ENCODE measurements at places on chromosomes 5 and 9. TPM values are rescaled to one million over a fixed set of nuclear protein-coding genes. Genes with fewer than 3 reads are reported as not detected.

DNA sequence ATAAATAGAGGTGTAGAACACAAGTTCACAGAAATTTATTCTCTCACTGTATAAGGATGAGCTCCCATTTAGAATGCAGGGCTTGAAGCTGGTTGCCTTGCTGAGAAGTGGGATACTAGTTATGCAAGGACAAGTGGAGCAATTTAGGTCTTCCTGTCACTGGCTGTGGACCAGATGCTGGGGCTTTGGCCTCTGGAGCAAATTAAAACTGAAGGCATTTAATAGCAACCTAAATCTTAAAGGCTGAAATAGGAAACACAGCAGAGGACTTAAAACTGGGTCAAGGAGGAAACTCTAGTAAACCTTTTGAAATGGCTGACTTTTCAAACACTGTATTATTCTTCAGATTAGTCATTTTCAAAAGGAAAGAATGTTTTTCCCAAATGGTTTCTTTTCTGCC is 319.4 kb downstream of the RAB3C start:
- DNase-seq = no peak

- peak; percentile 15 for DNase-seq
Observed at GRCh38 chr5:367358-368130, 46.0 kb downstream of the AHRR start.

DNA sequence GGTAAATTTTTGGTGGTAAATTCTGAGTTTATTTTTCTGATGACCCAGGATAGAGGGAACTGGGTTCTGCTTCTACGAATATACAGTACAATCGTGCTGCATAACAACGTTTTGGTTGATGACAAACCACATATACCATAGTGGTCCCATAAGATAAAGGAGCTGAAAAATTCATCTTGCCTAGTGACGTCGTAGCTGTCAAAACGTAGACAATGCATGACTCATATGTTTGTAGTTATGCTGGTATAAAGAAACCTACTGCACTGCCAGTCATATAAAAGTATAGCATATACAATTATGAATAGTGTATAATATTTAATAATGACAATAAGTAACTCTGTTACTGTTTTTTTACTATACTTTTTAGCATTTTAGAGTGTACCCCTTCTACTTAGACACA is 244.0 kb downstream of the GAS1 start:
- peak; percentile 47 for DNase-seq

DNA sequence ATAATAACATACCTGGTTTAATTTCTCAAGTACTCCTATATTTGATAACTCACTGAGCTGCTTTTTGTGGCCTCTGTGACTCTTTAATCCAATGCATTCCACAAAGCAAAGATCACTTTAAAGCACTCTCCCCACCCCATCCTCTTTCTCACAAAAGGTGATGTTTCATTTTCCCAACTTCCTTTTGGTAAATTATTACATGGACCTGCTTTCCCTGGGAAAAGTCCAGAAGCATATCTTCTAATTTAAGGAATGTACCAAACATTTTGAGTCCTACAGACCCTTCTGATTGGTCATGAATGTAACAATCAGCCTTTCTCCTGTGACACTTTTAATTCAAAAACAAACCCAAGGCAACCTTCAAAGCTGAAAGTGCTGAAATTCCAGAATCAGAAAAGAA is 71.1 kb downstream of the MLLT3 start:
- no peak for DNase-seq

DNA sequence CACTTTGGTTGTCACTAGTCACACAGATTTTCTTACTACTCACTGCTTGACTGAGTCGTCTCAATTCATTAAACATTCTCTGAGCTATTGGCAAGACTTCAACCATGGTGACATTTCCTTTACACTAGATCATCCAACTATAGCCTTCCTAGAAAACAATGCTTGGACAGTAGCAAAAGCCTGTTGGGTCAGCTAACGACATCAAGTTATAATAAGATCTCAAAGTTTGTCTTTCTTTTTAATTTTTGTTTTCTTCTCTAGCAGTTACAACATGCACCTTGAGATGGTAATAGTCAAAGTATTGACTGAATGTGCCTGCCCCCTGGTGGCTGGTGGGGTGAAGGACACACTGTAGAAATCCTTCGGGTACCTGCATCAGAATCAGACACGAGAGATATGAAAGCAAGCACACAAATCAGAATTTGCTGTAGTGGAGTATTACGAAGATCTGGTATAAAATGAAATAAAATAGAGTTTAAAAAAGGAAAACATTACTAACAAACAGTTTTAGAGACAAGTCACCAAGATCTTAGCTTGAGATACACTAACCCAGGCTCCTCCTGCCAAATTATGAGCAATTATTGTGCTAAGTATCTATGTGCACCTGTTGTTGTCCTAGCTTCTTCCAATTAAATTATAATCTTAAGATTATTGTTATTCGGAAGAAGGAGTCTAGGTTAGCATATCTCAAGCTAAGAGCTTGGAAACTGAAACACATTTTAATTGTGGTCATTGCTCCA is 81.2 kb downstream of the ARL15 start:
- peak; percentile 20 for DNase-seq

- DNase-seq = no peak
Observed at GRCh38 chr9:109907810-109908458, 127.9 kb downstream of the PALM2AKAP2 start.

DNA sequence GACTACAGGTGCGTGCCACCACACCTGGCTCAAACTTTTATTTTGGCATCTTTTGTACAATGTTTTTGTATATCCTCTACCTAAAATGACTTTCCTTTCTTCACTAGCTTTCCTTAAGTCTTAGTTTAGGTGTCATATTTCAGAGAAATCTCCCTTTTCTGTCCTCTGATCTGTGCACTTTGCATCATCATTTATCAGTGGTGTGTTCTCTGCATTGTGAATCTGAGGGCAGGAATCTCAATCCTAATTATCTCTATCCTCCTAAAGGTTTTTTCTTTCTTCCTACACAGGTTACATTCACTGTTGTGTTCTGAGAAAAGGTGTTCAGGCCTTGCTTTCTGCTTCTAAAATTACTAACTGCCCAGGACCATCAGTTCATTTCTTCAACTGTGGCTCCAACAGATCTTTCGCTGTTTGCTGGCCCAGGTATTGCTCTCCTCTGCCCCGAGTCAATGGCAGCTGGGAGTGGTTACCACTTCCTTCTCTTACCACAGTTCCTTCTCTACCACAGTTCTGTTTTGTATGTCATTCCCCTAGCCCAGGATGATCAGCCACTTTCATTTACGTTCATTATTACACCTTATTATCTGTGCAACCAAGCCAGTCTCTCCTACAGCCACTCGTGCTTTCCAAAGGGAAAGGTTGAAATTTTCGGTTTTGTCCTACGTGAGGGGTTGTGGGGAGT is 14.0 kb downstream of the TGFBR1 start:
- no peak for DNase-seq

DNA sequence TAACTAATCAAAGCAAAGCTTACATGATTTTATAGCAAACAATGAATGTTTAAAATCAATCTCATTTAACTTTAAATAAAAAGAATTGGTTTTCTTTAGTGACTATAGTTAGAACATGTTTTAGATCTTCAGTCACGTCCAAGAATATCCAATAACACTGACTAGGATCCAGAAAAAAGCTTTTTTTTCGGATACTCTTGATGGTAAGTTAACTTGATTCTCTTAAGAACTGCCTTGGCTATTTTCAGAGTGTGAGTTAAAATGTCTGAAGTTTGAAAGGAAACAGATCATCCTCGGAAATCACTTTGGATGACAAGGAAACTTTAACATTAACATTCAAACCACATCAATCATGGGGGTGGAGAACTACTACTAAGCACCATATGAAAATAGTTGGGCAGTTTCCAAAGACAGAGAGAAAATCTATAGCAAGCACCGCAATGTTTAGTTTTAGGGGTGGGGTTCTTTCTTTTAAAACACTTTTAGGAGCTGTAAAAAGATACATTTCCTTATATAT is 83.7 kb upstream of the SLC27A6 start:
- DNase-seq = no peak

- DNase-seq = peak; percentile 82
Observed at GRCh38 chr5:57447658-57448057, 35.0 kb downstream of the ACTBL2 start.

- no peak for DNase-seq
Observed at GRCh38 chr5:119200795-119201194, 129.9 kb downstream of the DMXL1 start.

DNA sequence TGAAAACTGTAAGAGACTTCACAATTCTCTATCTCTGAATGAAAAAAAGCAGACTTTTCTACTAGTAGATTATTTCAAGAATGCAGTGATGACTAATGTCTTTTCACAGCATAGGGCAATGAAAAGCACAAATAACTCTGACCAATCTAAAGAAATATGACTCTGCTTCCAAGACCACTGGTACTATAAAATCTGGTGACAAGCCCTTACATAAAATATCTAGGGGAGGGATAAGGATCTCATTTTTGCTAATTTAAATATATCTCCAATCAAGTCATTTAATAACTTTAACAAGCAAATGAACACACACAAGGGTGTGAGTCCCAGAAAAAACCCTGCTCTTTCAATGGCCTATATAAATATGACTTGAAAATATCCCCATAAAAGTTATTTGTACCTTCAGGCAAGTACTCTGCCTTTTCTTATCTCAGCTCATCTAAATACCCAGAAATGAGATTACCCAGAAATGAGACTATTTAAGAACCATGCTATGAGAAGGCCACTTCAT is 105.2 kb downstream of the GNAQ start:
- DNase-seq = peak; percentile 87

- no peak for DNase-seq
Observed at GRCh38 chr9:90921104-90921503, 119.5 kb downstream of the SYK start.

DNA sequence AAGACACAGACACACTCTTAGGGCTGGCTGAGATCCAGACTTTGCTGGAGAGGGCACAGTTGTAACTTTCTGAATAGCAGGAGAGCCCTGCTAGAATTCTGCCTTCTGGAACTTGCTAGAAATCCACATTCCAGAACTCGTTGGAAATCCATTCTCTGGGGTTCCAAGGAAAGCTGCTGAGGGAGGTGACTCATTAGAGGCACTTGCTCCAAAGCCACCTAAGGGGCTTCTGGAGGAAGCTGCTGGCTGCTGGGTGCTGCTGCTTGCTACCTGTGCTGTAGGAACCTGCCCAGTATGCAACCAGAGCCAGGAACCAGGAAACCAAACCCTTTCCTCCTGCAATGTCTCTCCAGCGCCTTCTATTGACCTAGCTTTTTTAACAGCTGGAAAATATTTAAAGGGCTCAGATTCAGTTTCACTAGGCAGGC is 4.1 kb upstream of the TLE4 start:
- DNase-seq = no peak

GRCh38 chr9:134433909-134434882 is 107.9 kb downstream of the RXRA start:
- DNase-seq = no peak

GRCh38 chr9:89052470-89053097 is 61.3 kb downstream of the S1PR3 start:
- DNase-seq = no peak

DNA sequence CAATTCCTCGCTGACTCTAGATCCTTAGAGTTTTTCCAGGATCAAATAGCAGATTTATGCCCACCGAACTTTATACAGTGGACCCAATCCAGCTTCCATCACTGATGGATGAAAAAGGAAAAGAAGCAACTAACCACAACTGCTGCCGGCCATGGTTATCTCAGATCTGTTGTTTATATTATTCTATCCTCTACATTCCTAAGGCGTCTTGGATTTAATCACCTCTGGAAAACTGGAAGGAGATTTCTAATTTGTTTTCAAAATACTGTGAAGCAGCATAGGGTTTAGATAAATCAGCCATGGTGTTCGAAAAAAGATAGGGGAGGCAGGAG is 663 bp upstream of the ZNF366 start:
- peak; percentile 64 for DNase-seq

The ADRB2 gene
- 0.64 TPM for total RNA-seq

The INSL6 gene
- not detected for total RNA-seq

The WNT8A gene
- not detected for total RNA-seq

The PCDHGA5 gene
- 0.29 TPM for total RNA-seq

The ACSL6 gene
- total RNA-seq = not detected

The MLANA gene
- total RNA-seq = not detected

The C6 gene
- not detected for total RNA-seq

All from astrocyte (in vitro differentiated cells and primary cell).